ENCODE measurements at places on chromosomes 1 and 21.

GRCh38 chr1:153397924-153398651 is 7.2 kb upstream of the S100A8 start:
- no peak for DNase-seq

GRCh38 chr1:198003468-198003867 is 86.3 kb downstream of the LHX9 start:
- no peak for DNase-seq

- no peak for DNase-seq
These were observed 899 bp downstream of the TOMM40L start for GRCh38 chr1:161226759-161227158.

DNA sequence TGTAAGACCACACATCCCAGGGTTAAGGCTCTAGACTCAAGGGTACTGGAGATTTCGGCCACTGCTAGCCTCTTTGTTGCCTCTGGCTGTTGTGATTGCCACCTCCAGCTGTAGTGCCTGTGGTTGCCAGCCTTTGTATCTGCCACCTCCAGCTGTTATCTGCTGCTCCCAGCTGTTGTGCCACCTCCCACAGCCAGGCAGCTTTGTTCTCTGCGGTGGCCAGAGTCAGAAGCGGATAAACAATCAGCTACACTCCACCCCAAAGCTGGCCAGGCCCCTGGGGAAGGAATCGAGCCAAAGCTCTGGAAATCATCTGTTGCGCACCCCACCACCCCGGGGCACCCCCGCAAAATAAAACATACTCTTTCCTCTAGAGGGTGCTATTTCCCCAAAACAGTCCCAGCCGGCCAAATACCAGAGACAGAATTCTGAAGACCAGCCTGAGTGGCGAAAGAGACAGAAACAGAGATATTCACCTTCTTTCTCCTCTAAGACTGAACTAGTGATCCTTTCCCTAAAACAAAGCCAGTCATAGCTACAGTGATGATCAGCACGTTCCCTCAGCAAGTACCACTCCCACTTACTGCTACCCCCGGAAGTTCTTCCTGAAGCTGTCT is 14.8 kb upstream of the PIGM start:
- DNase-seq, result no peak

- DNase-seq, result no peak
These were observed 158.3 kb downstream of the KAZN start for GRCh38 chr1:14756589-14757285.

- DNase-seq, result no peak
These were observed 14.7 kb upstream of the HMGB4 start for GRCh38 chr1:33849211-33849610.

GRCh38 chr1:59007429-59007819 is 223.6 kb upstream of the JUN start:
- DNase-seq, result no peak

- DNase-seq, result no peak
These were observed 34.5 kb downstream of the TMPRSS15 start for GRCh38 chr21:18369115-18369514.

GRCh38 chr1:207903053-207903452 is 7.9 kb downstream of the CD34 start:
- DNase-seq, result no peak

DNA sequence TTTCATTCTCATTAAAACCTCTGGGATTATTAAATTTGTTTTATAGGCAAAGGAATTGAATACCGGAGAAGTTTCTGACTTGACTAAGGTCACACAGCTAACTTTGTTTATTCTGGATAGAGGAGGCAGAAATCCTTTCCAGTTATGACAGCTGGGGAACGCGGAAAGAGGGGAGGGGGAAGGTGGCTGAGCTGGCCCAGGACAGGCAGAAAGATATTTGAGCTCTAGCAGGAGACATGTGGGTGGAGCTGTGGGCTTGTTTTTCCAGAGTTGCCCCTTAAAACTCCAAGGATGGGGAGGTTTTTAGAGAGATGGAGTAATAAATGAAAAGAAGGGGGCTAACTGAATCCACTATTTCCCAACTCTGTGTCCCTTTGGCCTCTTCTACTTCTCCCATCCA is 27.8 kb downstream of the FOXD2 start:
- DNase-seq, result no peak

GRCh38 chr1:225891229-225891972 is 2.5 kb upstream of the LEFTY1 start:
- no peak for DNase-seq

GRCh38 chr1:229466887-229467286 is 33.0 kb upstream of the ACTA1 start:
- no peak for DNase-seq

DNA sequence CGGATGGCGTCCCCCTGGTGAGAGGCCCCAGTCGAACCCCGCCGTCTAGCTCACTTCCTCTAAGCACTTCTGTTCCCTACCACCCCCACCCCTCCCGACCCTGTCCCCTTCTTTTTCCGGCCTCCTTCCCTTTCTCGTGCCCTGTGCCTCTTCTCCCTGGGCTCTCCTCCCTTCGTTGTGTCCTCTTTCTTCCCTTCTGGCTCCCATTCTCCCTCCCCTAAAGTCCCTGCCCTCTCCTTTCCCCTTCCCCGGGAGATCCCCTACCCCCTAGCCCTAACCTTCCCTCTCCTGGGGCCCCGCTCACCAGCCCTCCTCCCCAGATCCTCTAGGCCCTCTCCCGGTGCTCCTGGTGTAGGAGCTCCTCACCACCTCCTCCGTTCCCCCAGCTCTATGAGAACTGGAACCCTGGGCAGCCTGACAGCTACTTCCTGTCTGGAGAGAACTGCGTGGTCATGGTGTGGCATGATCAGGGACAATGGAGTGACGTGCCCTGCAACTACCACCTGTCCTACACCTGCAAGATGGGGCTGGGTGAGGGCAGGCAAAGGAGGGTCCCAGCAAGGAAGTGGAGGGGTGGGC is 15.9 kb downstream of the BCAN start:
- no peak for DNase-seq

DNA sequence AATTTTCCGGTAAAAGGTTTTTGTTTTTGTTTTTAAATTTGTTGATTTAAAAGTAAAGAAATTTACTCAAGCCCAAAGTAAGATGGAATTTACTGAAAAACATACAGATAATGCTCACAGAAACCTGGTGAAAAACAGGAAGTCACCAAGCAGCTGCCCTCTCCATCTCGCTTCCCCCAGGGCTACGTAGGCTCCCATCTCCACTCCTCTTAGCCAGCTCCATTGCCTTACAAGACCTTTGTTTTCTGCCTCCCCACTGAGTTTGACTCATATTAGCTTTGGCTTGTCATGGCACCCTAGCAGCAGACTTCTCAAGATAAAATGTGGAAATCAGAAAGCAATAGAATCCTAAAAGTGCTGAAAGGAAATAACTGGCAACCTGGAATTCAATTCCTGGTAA is 57.9 kb downstream of the PHTF1 start:
- no peak for DNase-seq

- DNase-seq, result no peak
These were observed 9.8 kb downstream of the COL8A2 start for GRCh38 chr1:36115200-36115669.

GRCh38 chr1:208165659-208166058 is 78.5 kb downstream of the PLXNA2 start:
- no peak for DNase-seq

DNA sequence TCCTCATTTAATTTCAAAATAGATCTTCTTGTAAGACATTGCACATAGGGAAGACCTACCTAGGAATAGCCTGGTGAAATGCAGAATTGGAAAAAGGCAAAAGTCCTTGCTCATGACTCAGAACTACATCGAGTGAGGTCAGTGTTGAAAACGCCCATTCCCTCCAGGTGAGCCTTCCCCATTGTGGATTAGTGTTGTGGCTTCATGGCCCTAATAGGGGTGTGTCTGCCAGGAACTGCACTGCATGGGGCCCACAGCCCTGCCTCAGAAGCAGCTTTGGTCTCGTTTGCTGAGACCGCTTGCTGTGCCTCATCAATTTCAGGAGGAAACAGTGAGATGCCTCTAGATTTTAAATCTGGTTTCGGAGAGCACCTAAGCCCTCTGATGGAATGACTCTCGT is 17.0 kb downstream of the TFF3 start:
- DNase-seq, result no peak

- DNase-seq, result no peak
These were observed 174.3 kb downstream of the LYPLAL1 start for GRCh38 chr1:219347921-219348391.

- no peak for DNase-seq
These were observed 99.5 kb downstream of the PRKAB2 start for GRCh38 chr1:147072482-147073432.

DNA sequence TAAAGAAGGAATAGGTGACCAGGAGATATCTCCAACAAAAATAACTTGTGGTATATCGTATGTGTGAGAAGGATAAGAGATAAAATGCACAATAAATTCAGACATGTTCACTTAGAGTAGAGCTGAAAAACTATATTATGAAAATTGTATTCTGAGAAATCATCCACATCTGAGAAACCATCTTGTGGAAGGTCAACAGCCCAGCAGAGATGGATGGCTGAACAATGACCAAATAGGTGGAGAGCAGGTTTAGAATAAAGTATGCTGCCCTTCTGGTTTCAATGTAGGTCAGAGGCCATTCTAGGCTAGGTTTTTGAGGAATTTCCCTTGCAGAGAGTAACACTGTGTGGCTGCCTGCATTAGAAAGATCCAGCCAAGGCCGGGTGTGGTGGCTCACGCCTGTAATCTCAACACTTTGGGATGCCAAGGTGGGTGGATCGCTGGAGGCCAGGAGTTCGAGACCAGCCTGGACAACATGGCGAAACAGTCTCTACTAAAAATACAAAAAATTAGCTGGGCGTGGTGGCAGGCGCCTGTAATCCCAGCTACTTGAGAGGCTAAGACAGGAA is 8.8 kb upstream of the UAP1 start:
- no peak for DNase-seq

- DNase-seq, result no peak
These were observed 860.0 kb downstream of the LTN1 start for GRCh38 chr21:28132713-28133112.

- no peak for DNase-seq
These were observed 103.4 kb upstream of the PROX1 start for GRCh38 chr1:213884402-213884801.

GRCh38 chr1:55773211-55773940 is 558.2 kb upstream of the USP24 start:
- DNase-seq, result no peak

DNA sequence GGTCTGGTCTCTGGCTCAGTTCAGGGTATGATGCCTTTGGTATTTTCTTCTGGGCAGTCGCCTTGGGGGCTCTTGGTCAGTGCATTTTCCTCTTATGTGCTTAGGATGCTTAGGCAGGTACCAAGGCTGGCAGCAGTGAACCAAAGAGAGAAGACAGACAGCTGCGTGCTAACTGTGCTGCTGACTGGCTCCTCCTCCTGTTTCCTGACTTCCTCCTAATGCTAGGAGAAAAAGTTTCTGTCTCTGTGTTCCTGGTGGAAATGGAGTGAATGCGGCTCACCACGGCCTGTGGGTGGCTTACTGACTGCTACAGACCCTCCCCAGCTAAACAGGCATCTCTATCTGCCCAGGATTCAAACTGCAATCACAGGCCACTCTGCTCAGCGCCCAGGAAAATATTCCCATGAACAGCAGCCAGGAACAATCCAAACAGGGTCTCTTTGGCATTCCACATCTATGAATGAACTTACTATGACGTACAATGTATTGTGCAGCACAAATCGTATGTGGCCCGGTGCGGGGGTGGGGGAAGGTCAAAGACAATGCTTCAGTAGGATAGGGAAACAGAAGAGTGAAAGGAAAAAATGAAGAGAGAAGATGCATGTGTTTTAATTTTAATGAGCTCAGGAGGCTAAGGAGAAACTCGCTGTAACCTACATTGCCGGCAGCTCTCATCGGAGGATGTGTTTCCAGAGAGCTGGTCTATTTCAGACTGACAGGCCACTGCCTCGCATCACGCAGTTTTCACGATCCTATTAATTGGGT is 2.8 kb downstream of the ABCG1 start:
- DNase-seq, result no peak

GRCh38 chr1:185207170-185207569 is 50.2 kb downstream of the SWT1 start:
- no peak for DNase-seq

- DNase-seq, result no peak
These were observed 53.5 kb upstream of the S1PR1 start for GRCh38 chr1:101183388-101183699.

GRCh38 chr1:227994632-227995300 is 12.0 kb upstream of the WNT3A start:
- DNase-seq, result no peak

DNA sequence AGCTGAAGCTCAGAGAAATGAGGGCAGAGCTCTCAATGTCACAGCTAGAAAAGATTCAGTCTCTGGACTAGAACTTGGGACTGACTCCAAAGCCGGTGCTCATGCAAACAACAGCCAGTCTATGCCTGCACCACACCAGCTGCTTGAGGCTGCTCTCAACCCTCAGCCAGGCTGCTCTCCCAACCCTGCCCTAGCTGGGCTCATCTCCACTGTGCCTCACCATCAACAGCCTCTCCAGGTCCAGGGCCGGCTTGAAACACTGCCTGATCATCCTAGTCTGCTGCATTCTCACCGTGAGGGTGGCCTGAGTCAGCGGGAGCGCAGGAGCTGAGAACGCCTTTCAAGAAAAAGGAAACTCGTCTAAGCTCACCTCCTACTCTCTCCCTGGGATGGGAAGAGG is 94.5 kb downstream of the PTPRU start:
- no peak for DNase-seq

DNA sequence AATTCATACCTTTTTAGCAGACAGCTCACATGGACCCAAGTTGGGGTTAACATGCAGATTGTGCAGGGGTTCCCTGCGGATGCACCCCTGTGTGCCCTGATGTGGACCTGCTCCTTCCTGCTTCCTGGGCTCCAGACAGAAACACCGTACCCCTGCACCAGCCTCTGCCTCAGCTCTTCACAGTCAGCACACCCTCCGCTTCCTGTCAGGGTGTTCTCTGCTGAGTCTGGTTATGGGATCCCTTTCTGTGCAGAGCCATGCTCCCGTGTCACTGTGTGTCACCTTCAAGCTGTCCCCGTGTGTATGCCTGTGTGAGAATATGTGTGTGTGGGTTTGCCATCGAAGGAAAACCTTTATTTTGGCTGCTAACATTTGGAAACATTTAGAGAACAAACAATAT is 48.7 kb upstream of the KCNJ15 start:
- no peak for DNase-seq

DNA sequence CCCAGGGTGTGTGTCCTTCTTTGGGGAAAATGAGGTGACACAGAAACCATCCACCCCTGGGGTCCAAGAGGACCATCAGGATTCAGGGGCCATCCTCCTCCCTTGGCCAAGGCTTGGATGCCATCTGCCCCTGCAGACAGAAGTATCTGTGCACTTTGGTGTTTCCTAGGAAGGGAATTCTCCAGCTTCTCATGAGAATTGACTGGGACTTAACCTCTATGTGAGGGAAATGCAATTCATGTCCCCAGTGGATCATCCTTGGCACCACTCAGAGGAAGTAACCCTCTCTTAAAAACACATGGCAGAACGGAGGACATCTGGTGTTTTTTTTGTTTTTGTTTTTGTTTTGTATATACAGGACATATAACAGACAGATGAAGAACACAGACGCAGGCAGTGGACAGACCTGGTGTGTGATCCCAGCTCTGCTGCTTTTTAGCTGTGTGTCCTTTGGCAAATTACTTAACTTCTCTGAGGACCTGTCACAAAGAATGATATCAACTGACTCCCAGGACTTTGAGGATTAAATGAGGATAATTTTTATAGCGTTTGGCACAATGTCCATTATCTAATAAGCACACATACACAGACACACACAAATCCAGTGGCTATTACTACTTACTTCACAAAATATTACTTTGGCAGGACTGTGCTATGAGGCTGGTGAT is 3.8 kb downstream of the TNN start:
- no peak for DNase-seq

- no peak for DNase-seq
These were observed 207.7 kb downstream of the HHAT start for GRCh38 chr1:210536254-210536961.
